ENCODE measurements at places on chromosomes 7 and 10.

DNA sequence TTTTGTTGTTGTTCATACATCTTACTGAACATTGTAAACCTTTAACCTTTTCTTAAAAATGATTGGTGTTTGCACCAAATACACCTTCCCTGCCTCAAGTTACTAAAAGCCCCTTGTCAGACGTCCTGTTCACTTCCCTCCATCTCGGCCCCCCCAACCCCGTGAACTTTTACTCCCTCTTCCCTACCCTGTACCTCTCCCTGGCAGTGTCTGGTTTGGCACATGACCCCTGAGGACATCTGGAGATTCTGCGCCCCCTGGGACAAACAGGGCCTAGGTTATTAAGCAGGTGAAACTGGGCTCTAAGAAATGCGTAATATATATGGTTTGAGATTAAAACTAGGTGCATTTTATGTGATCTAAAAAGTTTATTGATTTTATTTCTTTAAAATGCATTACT, 1.4 kb downstream of the PPP2R2D start:
- no peak for DNase-seq

DNA sequence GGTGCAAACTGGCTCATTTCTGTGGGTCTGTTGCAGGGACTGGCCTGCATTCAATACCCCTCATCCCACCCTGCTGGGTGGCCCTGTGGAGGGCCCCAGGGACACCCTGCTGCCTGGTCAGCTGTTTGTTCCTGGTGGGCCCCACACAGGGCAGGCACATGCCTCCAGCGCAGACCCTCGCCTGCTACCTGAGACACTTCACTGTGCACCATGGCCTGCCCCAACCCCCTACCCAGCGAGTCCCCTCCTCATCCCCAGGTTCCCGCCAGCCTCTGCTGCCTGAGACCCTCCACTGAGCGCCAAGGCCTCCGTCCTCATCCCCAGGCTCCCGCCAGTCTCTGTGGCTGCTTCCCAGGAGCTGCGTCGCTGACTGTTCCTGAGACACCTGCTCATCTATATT, 16.8 kb downstream of the GPR146 start:
- no peak for DNase-seq

DNA sequence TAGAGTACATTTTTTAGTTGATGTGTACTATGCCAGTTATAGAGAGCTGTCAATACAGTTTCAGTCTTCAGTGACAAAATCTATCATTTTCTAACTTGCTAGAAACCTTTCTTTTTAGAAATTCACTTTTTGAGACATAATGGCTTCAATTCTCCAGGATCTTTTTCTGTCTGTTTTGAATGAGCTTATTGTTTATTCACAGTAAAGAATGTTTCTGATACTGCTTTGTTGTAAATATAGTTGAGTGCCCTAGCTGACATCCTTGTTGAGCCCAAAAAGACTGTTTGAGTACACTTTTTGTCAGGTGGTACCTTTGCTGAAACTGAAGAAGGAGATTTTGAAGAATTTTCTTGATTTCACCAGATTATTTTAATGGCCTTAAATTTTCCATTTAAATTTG, 139.9 kb downstream of the PPP1R9A start:
- no peak for DNase-seq

DNA sequence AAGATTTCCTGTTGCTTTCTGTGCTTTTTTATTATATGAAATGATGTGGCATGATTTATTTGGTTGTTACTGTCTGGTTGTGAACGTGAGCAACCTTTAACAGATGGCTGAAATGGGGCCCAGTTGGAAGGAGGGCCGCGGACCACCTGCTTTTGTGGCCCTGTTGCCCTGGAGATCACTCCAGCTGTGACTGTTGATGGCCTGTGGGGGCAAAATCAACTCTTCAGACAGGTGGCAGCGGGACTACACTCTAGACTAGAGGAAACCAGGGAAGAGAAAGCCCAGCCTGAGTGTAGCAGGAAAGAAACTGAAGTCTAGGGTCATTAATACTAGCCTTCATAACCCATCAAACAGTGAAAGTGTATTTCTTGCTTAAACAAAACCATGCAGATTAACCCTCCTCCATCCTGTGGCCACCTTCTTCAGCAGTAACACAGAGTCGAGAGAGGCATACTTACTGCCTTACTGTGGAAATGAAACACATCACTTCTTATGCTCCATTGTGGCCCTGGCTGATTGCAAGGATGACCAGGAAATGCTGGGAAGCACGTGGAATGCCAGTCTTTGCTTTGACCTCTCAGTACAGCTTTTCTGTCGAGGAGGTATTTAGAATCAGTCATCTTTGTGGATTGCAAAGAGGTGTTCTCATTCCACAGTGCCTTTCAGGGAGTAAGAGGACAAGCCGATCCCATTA, 80.5 kb downstream of the CCNY start:
- DNase-seq = no peak

DNA sequence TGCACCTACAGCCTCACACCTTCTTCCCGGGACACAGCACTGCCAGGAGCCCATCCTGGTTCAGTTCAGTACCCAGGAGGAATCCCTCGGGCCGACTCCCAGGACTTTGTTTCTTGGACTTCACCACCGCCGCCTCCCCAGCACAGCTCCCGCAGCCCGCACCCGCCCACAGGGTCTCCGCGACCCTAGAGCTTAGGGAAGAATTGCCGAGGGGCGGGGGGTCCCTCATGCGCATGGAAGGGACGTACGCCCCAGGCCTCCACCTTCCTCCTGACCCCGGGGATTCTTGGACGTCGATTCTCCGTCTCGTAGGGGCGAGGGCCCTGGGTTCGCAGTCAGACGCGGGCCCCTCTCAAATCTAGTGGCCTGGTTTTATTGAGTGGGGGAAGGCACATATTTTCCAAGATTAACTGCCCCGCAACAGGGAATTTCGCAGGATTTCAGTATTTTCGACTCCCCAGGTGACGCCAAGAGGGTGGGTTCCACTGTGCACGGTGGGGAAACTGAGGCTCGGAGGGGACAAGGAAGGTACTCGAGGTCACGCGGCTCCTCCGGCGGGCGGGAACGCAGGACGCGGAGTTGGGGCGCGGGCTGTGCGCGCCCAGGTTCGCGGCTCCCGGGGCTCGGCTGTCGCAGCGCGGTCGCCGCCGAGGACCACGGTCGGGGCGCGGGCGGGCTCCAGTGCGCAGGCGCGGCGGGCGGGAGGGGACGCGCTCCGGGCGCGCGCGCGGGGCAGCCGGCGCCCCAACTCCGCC, at the start of gene ADCY1:
Gene ADCY1, plus strand, starts transcription at position 708 of the 755 bp plus-strand sequence. CDS start 176 bp downstream, outside the sequence.
- DNase-seq = no peak

- DNase-seq = no peak
Observed at GRCh38 chr7:39249635-39250152, 272.0 kb downstream of the POU6F2 start.

GRCh38 chr7:110804501-110804900, 286.4 kb upstream of the LRRN3 start:
- DNase-seq = no peak

GRCh38 chr7:539731-540411, 20.2 kb upstream of the PDGFA start:
- DNase-seq = no peak

DNA sequence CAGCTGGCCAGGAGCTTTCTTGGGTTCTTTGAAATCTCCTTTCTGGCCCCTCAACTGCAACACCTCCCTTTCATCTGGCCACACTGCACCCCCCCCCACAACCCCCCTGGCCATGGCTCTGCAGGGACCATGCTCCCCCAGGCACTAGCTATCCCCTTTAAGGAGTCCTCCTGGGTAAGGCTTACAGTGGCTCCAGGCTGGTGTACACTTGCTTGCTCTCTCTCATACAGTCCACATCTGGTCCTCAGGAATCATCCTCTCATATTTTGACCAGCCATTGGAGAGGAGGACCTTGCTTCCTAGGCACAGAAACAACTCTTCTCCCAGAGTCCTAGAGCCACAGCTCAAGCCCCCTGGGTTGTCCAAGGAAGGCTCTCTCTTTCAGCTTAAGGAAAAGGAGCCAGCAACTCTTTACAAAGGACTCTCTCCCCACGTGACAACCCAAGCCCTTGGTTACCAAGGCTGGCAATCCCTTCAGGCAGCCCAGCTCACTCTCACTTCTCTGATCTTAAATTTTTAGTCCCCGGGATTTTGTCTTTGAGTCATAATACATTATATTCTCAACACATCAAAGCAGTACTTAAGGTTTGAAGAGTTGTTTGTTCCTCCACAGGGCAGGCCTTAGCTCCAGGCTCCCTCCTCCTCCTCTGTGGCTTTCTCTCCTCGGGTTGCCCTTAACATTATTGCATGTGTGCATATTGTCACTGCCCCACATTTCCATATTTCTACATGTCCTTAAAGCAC, 9.9 kb downstream of the GARIN1A start:
- DNase-seq = no peak

GRCh38 chr10:6275022-6275997, 72.6 kb downstream of the PFKFB3 start:
- peak; percentile 92 for DNase-seq

GRCh38 chr10:59536167-59537014, 173.3 kb downstream of the SLC16A9 start:
- DNase-seq = no peak

DNA sequence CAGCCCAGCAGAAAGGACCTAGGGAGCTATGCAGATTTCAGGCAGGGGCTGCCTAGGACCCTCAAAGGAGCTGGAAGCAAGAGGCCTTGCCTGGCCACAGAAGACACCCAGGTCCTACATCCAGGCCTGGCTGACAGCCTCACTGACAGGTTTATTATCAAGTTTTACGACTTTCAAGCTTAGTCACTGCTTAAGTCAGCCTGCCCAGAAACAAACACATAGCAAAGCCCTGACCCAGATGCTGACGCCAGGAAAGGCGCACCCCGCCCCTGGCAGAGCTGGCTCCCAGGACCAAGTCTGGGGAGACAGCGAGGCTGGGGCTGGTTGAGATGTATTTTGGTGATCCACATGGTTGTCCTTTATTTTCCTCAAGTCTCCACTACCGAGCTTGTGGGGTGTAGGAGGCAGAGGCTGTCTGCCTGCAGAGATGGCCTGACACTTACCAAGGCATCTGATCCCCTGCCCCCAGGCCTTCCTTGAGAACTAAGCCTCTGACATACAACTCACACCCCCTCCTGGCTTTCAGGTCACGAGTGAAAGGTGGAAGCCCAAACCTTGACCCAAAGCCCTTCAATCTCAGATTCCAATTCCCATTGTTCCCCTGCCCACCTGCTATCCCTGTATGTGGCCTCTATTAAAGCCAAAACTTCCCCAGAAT, 80.7 kb upstream of the EMX2 start:
- no peak for DNase-seq

DNA sequence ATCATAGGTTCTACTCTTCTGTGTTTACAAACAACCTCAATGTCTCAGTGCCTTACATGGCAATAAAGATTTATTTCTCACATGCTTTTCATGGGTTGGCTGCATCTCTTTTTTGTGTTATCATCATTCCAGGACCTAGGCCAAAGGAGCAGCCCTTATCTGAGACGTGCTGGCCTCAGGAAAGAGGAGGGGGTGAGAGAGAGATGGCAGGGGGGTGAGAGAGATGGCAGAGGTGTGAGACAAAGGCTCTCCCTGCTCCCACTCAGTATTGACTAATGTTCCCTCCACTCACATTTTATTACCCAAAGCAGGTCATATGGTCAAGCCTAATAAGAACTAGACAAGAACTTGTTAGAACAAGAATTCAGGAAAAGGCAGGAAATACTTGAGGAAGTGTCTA, 120.1 kb upstream of the PRR15 start:
- DNase-seq = no peak

DNA sequence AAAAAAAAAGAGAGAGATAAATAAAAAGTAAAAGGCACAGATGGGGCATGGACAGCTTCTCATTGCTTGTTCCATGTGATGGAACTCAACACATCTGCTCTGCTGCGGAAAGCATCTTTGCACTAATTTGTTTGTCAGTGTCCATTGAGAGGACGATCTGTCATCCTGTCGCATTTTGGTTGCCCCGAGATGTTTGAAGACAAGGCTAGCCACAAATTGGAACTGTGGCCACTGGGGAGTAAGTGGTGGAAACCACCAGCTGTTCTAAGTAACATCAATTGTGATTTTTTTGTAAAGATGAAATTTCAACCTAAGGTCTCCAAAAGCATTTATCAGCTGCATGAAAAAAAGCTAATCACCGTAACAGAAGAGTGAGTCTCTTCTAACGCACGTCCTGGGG, 312.7 kb downstream of the ADARB2 start:
- no peak for DNase-seq

- DNase-seq = no peak
Observed at GRCh38 chr10:17255512-17255911, 27.5 kb downstream of the VIM start.

- DNase-seq = peak; percentile 46
Observed at GRCh38 chr10:80104066-80104926, 25.8 kb downstream of the TMEM254 start.

DNA sequence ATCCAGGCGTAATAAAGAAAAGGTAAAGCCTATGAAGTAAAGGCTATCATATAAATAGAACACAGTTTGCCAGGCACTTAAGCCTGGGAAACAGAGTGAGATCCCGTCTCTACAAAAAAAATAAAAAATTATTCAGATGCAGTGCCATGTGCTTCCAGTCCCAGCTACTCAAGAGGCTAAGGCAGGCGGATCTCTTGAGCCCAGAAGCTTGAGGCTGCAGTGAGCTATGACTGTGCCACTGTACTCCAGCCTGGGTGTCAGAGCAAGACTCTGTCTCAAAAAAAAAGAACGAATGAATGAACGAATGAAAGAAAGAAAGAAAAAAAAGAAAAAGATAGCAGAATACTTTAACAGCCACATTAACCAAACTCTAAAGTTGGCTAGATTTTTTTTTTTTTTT, 67.2 kb upstream of the MRLN start:
- no peak for DNase-seq

DNA sequence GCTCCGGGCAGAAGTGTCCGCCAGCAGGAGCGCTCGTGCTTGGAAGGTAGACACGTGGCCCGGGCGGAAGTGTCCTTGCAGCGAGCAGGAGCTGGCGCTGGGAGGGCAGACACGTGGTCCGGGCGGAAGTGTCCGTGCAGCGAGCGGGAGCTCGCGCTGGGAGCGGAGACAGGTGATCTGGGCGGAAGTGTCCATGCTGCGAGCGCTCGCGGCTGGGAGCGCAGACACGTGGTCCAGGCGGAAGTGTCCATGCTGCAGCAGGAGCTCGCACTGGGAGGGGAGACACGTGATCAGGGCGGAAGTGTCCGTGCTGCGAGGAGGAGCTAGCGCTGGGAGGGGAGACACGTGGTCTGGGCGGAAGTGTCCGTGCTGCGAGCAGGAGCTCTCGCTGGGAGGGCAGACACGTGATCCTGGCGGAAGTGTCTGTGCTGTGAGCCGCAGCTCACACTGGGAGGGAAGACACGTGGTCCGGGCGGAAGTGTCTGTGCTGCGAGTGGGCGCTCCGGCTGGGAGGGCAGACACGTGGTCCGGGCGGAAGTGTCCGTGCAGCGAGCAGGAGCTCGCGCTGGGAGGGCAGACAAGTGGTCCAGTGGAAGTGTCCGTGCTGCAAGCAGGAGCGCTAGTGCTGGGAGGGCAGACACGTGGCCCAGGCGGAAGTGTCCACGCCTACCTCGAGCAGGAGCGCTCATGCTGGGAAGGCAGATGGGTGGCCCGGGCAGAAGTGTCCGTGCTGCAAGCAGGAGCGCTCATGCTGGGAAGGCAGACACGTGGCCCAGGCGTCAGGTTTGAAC, 41.1 kb upstream of the PRKAR1B start:
- no peak for DNase-seq
